ENCODE measurements at places on chromosomes 4 and X.

- no peak for DNase-seq
Observed at GRCh38 chr4:66197451-66197850, 527.2 kb upstream of the EPHA5 start.

- DNase-seq = no peak
Observed at GRCh38 chrX:55593296-55593695, 29.9 kb upstream of the FOXR2 start.

DNA sequence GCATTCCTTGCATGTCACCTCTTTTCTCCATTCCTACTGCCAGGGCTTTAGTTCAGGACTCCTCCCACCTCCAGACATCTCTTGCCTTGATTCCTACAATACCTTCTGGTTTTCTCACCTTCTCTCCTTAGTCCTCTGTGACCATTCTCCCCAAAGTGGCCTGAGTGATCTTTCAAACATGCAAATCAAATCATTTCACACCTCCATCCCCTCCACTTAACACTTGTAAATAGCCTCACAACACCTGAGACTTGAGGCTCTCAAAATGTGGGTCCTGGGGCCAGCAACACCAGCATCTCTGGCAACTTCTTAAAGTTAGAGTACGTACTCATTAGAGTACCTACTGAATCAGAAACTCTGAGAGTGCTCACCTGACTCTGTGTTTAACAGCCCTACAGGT lies 68.4 kb downstream of the RTL9 start:
- DNase-seq = no peak

DNA sequence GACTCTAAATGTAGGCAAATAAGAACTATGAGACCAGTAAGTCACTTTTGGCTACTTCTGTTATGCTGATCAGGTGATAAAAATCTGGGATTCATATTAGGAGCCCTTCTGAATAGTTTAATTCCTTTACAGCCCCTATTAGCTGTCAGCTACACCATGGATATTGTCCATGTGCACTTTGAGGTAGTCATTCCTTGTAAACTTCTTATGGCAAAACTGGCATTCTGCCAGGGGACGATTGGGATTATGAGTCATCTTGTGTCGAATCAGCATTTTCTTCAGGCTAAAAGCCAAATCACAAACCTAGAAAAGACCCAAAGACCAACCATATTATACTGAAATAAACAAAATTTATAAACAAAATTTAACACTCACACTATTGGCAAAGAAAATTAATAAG lies 227.6 kb downstream of the PRDM5 start:
- DNase-seq = no peak

- DNase-seq = no peak
Observed at GRCh38 chrX:50577326-50577725, 106.7 kb upstream of the DGKK start.

All from activated naive CD4-positive, alpha-beta T cell (primary cell).